ENCODE measurements at places on chromosomes 12 and 14.

DNA sequence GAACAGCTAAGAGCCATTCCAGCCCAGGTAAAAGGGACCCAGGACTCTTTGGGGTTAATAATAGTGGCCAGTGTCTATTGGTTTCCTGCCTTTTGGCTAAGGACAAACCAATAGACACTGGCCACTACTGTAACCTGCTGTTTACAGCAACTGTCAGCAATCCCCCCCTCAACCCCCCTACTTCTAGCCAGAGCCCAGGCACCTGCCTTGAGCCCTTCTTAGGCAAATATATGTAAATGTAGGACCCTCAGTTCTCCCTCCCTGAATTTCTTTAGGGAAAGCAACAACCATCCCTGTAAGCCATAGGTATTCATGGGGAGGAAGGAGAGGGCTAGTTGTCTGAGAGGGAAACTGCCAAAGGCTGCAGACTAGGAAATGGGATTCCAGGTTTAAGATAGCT, 22.3 kb downstream of the HOXC4 start:
- DNase-seq = no peak

DNA sequence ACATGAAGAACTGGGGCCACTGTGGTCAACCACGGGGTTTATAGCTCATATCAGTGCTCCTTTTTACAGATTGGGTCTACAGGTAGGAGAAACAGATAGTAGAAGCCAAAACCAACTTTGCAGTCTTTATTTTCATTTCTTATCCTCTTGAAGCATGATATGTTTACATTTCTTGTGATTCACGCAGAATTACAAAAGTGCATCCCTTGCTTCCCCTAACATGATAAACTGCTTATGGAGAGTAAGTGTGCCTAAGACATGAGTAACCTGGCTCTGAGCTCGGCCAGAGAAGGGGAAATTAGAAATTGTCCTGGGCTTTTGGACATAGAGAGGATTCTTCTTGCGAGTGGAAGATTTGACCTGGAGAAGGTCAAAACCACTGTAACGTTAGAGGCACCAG, 18.4 kb downstream of the PWP1 start:
- no peak for DNase-seq

- no peak for DNase-seq
Observed at GRCh38 chr14:69270795-69271708, 11.1 kb downstream of the GALNT16 start.

DNA sequence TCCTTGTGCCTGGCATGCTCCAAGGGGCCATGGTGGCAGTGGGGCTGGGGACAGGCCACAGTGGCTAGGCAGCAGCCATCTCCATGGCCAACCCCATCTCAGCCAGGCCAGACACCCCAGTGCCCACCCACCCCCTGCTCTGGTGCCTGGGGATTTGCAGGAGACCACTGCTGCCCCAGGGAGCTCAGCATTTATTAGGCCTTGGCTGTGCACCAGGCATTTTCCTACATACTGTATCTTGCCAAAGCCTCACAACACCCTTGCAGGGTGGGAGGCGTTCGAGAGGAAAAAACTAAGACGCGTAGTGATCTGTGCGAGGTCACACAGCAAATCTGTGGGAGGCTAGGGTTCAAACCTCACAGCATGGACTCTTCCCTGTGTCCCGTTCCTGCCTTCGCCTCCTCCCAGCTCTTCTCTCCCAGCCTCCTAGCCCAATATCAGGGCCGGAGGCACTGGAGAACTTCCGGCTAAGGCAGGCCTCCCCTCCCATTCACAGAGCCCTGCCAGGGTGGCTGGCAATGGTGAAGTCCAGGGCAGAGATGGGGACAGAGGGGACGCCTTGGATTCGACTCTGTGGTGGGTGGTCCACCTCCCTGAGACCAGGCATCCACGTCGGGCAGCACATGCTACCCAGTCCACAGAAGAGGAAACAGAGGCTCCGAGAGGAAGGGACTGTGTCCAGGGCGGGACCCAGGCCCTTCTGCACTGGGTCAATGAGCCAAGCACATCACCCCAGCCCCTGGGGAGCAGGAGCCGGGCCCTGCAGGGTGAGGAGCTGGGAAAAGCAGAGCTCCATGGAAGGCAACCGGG, 57.4 kb downstream of the FAM222A start:
- DNase-seq = no peak

- DNase-seq = peak; percentile 66
Observed at GRCh38 chr12:103799857-103800771, 40.9 kb downstream of the NT5DC3 start.

DNA sequence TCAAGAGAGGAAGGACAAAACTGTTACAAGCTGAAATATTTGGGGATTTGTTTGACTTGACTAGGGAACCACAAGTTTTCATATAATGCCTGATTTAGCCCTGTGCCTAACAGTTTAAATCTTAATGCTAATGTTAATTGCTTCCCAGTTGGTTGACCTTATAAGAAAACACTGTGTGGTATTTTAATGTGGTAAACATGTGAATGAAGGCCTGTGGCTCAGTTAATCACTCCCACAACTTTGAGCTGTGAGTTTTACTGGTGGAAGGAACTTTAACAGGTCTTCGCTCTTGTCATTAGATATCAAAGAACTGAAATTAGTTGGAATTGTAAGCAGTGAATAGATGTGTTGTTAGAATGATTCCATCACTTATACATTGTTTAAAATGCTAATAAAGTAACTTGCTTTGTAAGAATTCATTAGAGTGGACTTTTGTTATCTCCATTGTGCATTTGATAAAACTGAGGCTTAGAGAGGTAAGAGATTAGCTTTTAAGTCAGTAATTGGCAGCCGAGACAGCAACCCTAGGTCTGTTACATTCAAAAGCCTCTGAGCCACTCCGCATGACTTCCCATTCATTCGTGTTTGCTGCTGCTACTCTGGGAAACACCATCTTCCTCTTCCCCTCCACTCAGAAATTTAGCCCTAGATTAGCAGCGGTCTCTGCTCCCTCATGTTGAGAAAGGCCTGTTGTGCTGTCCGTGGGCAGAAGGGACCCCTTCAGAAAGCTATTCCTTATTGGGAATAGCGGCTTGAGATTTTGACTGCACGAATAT, 1.0 kb upstream of the TBK1 start:
- no peak for DNase-seq

- DNase-seq = no peak
Observed at GRCh38 chr12:45663455-45663854, 66.1 kb upstream of the ARID2 start.

- DNase-seq = no peak
Observed at GRCh38 chr14:54685286-54685845, 118.4 kb downstream of the SAMD4A start.

DNA sequence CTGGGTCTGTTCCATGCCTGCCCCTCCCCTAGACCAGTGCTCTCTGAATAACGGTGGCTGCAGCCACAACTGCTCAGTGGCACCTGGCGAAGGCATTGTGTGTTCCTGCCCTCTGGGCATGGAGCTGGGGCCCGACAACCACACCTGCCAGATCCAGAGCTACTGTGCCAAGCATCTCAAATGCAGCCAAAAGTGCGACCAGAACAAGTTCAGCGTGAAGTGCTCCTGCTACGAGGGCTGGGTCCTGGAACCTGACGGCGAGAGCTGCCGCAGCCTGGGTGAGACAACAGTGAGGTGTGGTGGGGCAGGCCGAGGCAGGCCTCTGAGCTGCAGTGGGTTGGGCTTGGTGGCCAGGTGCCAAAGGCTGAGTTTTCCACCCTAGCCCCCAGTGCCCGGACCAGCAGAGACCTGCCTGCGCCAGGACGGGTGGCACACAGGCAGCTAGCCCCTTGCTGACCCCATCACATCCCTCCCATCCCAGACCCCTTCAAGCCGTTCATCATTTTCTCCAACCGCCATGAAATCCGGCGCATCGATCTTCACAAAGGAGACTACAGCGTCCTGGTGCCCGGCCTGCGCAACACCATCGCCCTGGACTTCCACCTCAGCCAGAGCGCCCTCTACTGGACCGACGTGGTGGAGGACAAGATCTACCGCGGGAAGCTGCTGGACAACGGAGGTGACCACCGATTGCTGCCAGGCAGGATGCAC, 28.2 kb upstream of the LRP1-AS start:
- peak; percentile 48 for DNase-seq

- no peak for DNase-seq
Observed at GRCh38 chr14:77318006-77318553, 2.6 kb downstream of the POMT2 start.

- DNase-seq = no peak
Observed at GRCh38 chr14:88840926-88841325, 16.5 kb downstream of the TTC8 start.

DNA sequence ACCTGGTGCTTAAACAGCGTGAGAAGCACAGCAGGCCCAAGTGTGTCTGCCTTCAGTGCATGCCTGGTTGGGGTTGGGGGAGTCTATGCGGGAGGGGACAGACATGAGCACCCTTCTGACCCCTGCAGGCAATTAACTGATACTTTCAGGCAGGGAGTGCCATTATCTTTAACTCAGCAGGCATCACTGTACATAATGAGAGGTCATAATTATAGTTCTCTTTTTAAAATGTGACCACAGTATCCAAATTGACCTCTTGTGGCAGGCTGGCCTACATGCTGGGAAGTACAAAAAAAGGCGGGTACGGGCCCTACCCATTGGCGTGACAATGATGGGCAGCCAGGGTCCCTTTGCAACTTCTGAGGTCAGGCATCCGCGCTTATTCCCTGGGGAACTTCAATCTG, 209.1 kb downstream of the FOXN3 start:
- no peak for DNase-seq

DNA sequence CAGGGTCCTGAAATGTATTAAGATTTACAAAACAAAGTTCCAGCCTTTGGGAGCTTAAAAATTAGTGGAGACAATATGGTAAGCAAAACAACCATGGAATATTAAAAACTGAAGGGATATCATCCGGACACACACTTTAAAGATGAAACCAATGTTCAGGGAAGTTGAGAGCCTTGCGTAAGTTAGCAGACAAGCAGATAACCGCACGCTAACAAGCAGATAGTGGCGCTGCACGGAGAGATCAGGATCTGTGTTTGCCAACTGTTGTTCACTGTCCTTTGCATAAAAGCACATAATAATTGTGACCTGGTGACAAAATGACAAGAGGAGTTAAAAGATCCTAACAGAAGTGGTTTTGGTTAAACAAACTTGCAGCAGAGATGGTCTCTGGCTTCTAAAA, 14.3 kb upstream of the TMEM229B start:
- no peak for DNase-seq

DNA sequence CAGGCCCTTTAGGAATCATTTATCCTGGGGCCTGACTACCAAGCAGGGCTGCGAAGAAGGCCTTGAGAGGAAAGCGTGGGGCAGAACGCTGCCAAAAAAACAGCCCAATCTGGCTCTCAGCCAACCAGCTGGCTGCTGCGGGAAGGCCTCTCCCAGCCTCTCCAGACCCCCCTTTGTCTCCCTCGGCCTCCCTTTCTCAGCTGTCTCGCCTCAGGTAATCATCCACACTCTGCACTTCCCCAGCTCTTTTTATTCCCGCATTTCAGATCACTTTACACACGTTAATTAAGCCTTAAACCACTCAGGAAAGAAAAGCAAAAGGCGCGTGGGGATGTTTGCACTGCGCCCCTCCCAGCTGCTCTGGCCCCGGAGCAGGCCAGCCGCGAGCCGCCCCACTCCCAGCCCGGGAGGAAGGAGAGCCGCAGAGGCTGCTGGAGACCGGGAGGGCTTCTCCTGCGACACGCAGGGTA, 208.2 kb upstream of the FOXN3 start:
- no peak for DNase-seq

DNA sequence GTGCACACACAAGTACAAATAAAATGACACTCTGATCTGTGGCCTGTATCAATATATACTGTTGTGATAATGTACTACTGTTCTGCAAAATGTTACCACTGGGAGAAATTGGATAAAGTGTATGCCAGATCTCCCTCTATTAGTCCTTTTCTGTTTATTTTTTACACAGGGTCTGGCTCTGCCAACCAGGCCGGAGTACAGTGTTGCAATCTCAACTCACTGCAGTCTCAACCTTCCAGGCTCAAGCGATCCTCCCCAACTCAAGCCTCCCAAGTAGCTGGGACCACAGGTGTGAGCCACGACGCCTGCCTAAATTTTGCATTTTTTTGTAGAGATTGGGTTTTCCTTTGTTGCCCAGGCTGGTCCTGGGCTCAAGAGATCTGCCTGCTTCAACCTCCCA, 1.9 kb downstream of the NT5DC3 start:
- no peak for DNase-seq

DNA sequence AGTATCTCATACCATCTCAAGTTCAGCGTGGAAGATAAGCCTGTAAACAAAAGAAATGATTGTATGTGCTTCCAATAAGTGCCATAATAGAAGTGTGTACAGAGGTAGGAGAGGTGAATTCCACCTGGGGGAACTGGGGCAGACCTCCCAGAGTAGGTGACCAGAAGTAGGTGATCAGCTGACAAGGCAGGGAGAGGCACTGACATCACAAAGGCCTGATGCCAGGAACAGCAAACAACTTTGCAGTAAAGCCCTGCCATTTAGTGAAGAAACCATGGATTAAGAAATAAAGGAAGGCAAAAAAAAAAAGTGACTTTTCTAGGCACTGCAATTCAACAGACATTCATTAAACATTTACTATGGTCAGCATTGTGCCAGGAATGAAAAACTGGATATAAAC, 31.1 kb downstream of the NR1H4 start:
- no peak for DNase-seq

- DNase-seq = no peak
Observed at GRCh38 chr12:108646600-108647579, 13.2 kb upstream of the SELPLG start.

- DNase-seq = no peak
Observed at GRCh38 chr14:31987721-31988120, 89.4 kb upstream of the ARHGAP5 start.

- DNase-seq = no peak
Observed at GRCh38 chr12:76337583-76337982, 10.6 kb downstream of the BBS10 start.

- no peak for DNase-seq
Observed at GRCh38 chr14:95577870-95578269, 43.0 kb downstream of the GLRX5 start.

GRCh38 chr14:22438742-22439141, 150.3 kb downstream of the DAD1 start:
- no peak for DNase-seq

GRCh38 chr12:130761537-130762318, 45.6 kb upstream of the RIMBP2 start:
- peak; percentile 26 for DNase-seq

All from stromal cell of bone marrow (primary cell).